ENCODE measurements at places on chromosomes 11 and 22. TPM values are rescaled to one million over a fixed set of nuclear protein-coding genes. Genes with fewer than 3 reads are reported as not detected.

The SOX10 gene
- total RNA-seq = not detected

- no peak for DNase-seq
- no peak overlapping the region for H3K4me3 ChIP-seq
- no peaks in the 10 kb centered on the region for H3K36me3 ChIP-seq
- H3K4me1 ChIP-seq = no peaks in the 10 kb centered on the region
- H3K27ac ChIP-seq = no peak overlapping the region
- H3K27me3 ChIP-seq = peaks cover 9% of the 10 kb centered on the region
These were observed 24.3 kb upstream of the VWA5A start for GRCh38 chr11:124090996-124091395.

DNA sequence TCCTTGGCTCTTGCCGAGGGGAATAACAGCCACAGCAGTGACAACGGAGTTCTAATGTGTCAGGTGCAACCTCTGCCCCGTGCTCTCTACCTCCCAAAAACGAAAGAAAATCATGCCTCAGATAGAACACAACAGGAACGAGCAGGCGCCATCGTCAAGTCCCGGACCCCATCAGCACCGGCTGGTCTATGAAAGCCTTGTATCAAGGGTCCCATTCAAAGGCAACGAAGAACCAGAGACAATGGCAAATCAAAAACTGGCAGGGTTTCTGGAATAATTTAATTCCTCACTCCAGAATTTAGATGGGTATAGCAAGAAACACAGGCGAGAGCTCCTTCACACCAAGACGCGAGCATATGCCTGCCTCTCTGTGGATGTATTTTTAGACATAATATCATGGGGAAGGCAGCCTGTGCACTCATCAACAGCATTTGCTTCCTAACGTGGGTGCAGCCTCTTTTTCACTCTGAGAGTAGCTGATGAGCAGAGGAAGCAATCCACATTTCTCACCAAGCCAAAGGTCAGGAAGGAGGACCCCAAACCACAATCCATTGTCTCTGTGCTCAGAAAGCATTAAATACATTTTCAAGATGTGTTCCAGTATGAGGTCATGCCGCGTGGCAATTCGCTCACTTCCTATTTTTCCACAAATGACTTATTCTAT is 193.4 kb upstream of the BLID start:
- no peak for DNase-seq
- no peak overlapping the region for H3K27ac ChIP-seq
- peaks cover 5% of the 10 kb centered on the region for H3K4me1 ChIP-seq
- no peak overlapping the region for H3K4me3 ChIP-seq

DNA sequence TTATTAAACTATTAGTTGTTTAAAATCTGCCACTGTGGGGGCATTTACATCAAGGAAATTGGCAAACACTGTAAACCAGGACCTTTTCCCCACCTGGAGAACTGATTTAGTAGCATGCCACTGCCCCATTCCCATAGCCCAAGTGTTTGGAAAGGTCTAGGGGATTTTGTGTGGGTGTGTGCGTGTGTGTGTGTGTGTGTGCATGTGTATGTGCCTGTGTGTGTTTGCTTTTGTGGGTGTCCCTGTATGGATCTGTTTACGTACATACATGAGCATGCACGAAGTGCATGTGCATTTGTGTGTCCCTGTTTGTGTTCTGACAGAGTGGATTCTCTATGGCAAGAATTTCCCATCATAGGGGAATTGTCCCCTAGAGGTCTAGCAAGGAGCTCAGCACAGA is 62.7 kb upstream of the LMO1 start:
- peaks cover 6% of the 10 kb centered on the region for H3K4me1 ChIP-seq
- H3K27me3 ChIP-seq = no peaks in the 10 kb centered on the region
- no peaks in the 10 kb centered on the region for H3K36me3 ChIP-seq
- no peak overlapping the region for H3K4me3 ChIP-seq

GRCh38 chr11:59510941-59511589 is at the start of gene OR4D9:
Gene OR4D9, plus strand, starts transcription at chr11:59511539. Its CDS starts 3,374 bp downstream, at chr11:59514913.
- H3K27me3 ChIP-seq = no peaks in the 10 kb centered on the region
- H3K4me1 ChIP-seq = peaks cover 7% of the 10 kb centered on the region
- no peak within 1 kb of the TSS for H3K4me3 ChIP-seq
- H3K36me3 ChIP-seq = no peaks in the 10 kb centered on the region
- DNase-seq = no peak
- peak within 1 kb of the TSS; percentile 63 for H3K27ac ChIP-seq

- DNase-seq = no peak
- H3K36me3 ChIP-seq = no peaks in the 10 kb centered on the region
- H3K27me3 ChIP-seq = peaks cover 11% of the 10 kb centered on the region
These were observed 16.2 kb downstream of the CREB3L1 start for GRCh38 chr11:46293641-46294103.
